ENCODE measurements at places on chromosomes 2 and 18.

- no peak for DNase-seq
Observed at GRCh38 chr2:58913082-58913726, 672.1 kb upstream of the FANCL start.

DNA sequence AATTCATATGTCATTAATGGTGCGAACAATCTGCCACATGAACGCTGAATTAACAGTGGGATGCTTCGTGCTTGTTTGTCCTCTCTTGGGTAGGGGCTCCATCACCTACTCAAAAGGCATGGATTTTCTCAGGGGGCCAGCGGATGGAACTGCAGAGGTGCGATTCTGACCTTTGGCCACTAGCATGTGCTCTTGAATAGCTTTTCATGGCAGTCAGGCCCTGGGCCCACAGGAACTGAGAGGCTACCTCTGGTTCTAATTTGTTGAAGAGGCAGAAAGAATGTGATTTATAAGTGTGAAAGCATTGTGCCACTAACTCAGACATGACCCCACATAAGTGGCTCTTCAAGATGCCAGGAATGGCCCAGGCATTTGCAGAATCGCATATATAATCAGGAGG lies 283.2 kb downstream of the INSIG2 start:
- DNase-seq = peak; percentile 28

- DNase-seq = no peak
Observed at GRCh38 chr2:71936076-71937030, 211.3 kb downstream of the CYP26B1 start.

DNA sequence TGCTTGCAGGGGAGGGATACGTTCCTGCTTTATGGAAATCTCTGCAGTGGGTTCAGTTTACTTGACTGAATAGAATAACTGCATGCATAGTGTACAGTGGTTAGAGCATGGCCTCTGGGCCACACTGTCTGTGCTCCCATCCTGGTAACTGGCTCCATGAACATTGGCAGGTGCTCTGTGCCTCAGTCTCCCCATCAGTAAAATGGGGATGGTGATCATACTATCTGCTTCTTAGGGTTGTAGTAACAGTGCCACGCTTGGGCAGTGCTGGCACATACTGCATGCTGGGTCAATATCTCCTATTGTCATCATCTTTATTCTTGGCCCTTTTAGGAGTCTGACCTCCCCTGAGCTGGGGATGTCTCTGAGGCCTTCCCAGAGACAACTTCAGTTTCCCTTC lies 117.3 kb downstream of the CTIF start:
- no peak for DNase-seq

- DNase-seq = no peak
Observed at GRCh38 chr2:218000136-218000535, 2.7 kb downstream of the TNS1 start.

GRCh38 chr2:231488331-231488730 lies 24.0 kb upstream of the NCL start:
- DNase-seq = no peak

GRCh38 chr18:5542515-5543035 lies 1.2 kb downstream of the EPB41L3 start:
- no peak for DNase-seq

DNA sequence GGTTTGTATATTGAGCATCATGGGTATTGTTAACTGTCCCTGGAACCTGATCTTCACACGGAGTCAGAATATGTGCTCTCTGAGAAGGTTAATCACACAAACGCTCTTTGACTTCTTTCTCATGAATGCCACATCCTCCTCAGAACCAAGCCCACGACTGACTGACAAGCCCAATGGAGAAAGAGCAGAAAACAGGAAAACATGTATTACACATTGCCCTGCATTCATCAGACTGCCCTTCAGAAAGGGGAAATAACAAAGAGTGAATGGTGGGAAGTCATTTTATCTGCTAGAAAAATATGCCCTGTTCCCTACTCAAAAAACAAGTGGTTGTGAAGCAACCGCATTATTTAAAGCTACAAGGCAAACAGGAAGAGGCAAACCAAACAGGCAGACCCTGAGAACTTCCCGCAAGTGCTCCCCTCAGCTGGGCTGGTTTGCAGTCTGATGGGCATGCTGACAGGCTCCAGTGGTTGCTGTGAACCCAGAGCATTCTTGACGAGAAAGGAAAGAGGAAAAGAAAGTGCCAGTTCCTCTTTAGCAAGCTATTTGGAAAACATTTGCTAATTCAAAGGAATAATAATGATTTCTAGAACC lies 172.9 kb upstream of the SETBP1 start:
- no peak for DNase-seq

DNA sequence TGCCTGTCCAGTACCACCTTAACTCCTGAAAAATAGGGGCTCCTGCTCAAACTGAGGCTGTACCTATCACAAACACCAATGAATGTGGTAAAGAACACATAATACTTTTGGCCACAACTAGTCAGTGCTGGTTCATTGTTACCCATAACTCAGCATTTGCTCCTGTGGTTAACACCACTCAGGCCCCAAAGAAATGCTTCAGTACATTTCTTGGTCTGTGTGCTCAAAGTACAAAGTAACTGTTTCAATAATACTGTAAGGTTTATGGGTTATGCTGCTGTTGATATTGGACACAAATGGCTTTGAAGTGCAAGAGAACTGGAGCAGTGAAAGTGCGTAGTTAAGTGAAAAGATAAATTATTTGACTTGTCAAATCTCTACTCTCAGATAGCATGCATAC lies 95.0 kb upstream of the TACR1 start:
- DNase-seq = no peak

GRCh38 chr18:77069482-77069881 lies 63.1 kb downstream of the MBP start:
- DNase-seq = no peak

Data from RPMI8226 (cell line).